A673 (cell line): ENCODE measurements at places on chromosomes 3 and 15. TPM values are rescaled to one million over a fixed set of nuclear protein-coding genes. Genes with fewer than 3 reads are reported as not detected.
A peak's percentile ranks its signal among the peaks of the same experiment; 100 is the strongest.

The DPPA4 gene
- not detected in 2 replicates for total RNA-seq

- no peak for DNase-seq
Measured at GRCh38 chr3:184603151-184604030, 41.8 kb downstream of the EPHB3 start.

DNA sequence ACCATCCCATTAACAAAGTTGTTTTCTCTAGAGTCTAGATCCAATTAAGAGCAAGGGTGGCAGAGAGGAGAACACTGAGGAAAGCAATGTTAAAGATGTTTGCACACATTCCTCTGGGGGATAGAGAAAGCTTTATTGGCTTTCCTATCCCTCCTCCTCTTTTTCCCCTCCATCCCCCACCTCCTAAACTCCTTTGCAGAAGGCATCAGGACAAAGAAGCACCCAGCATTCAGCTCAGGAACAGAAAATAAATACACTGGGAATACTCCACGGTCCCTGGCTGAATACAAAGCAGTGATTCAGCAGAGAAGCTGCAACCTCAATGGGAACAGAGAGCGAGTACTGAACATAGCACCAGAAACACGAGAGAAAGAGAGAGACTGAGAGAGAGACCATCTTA is 21.9 kb downstream of the LSAMP start:
- DNase-seq = peak; percentile 34

DNA sequence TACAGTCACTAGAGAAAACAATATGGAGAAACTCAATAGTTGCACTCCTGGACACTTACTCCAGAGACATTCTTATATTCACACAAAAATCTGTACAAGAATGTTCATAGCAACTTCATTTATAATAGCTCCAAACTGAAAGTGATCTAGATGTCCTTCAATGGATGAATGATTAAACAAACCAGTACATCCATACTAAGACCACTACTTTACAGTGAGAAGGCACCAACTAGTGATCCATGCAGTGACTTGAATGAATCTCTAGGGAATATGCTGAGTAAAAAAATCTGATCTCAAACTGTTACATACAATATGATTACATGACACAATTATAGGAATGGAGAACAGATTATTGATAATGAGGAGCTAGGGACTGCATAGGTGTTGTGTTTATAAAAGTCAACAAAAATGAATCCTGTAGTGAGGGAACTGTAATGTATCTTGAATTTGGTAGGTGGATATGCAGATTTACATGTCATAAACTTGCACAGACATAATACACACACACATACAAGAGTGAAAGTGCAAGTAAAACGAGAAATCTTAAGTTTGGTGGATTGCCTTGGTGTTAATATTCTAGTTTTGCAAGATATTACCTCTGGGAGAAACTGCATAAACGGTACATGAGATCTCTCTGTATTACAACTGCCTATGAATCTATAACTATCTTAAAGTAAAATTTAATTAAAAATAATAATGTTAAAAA is 85.7 kb downstream of the SPATA16 start:
- DNase-seq = no peak

DNA sequence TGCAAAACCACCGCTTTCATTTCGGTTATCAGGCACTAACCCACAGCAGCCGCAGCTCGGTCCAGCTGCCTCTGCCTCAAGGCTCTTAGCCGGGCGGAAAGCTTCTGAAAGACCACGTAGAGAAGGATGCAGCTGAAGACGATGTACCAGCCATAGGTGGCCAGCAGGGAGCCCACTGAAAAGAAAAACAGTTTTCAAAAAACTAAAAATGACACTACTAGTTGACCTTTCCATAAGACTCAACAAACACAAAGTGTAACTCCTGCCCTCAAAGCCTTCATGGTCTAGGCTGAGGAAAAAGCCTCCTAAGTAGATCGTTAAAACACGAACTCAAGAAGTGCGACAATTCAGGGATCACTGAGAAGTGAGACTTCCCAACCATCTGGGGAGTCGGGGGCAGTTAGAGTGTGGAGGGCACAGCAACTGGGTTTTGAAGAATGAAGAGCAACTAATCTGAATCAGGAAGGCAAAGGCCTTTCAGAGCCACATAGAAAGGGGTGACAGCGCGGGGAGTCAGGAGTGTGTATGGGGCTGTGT is 716 bp downstream of the SELENOS start:
- peak; percentile 42 for DNase-seq

DNA sequence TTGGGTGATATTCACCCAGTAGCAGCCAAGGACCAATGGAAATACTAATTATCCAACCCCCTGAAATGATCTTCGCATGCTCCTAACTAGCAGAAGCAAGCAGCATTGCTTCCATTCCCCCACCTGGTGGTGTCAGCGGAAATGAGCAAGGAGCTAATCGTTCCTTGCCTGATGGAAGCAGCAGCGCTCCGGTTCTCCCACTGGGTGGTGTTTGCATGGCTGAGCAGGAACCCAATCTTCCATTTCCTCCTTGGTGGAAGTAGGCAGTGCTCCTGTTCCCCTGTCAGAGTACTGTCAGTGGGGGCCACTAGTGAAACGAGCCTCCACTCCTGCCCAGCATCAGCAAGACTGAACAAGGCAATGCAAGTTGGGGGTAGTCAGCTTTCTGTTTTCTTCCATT is 311.5 kb downstream of the CACNA2D3 start:
- peak; percentile 42 for DNase-seq
